Pons (tissue), 1 donor: ENCODE measurements at places on chromosomes 1 and 21.

DNA sequence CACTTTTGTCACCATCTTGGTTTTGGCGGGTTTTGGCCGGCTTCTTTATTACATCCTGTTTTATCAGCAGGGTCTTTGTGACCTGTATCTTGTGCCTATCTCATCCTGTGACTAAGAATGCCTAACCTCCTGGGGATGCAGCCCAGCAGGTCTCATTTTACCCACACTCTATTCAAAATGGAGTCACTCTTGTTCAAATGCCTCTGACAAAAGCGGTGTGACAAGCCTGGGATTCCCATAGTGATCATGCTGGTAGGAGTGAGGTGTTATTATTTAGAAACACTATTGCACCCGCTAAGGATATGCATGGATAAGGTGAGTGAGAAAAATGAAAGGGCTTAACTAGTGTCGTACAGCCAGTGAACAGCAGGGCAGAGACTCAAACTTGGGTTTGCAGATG, 111.7 kb upstream of the COA6 start:
- DNase-seq: no peak

- DNase-seq: no peak
Observed at GRCh38 chr1:201876148-201876818, 12.4 kb upstream of the SHISA4 start.

GRCh38 chr1:237045278-237046016, 3.5 kb downstream of the RYR2 start:
- no peak for DNase-seq

GRCh38 chr1:153944005-153944826, 2.3 kb downstream of the DENND4B start:
- DNase-seq: no peak

- no peak for DNase-seq
Observed at GRCh38 chr1:16630661-16631247, 17.4 kb upstream of the NBPF1 start.

- DNase-seq: no peak
Observed at GRCh38 chr1:227734546-227734855, 601 bp downstream of the JMJD4 start.

GRCh38 chr1:160277330-160277729, 7.6 kb downstream of the PEX19 start:
- no peak for DNase-seq

DNA sequence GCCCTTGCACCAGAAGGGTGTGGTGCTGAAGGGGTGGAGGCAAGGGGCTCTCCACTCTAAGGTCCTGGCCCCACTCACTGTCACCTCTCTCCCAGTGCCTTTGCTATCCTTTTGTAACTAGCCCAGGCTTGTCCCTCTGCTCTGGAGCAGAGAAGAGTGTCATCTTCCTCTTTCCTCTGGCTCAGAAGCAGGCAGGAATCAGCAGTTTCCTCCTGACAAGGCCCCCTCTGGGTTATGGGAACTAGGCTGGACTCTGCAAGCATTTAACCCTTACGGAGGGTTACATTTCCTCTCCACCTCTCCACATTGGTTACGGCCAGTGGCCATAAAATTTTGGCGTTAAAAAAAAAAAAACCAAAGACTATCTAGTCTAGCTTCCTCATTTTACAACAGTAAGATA, 30.4 kb downstream of the PLXNA2 start:
- no peak for DNase-seq

- peak; percentile 27 for DNase-seq
Observed at GRCh38 chr1:212234431-212235395, 50.5 kb upstream of the PPP2R5A start.

DNA sequence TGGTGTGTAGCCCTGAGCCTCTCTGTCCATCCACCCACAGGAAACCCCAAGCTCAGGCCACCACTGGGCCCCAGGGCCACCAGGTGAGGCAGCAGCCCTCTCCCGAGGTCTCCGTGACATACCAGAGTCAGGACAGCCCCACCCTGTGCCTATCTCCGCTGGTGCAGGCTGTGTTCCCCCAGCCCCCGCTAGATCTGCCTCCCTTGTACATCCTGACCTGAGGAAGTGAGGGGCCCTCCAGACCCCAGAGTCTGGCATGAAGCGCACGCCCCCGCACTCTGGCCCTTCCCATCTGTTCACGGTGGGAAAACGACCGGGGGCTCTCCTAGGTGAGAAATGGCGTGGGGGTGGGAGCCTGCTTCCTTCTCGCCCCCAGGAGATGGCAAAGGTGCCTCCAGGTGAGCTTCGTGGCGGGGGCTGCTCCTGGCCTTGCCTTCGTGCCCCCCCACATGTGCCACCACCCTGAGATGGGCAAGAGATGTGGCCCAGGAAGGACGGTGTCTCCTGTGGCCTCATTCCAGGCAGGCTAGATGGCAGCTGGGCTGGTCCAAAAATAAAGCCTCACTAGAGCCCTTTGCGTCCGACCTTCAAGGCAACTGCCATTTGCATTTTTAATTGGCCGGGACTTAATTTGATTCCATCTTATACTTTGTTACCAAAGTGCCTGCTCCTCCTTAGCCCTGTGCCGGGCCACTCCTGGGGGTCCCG, 3.1 kb downstream of the GABRD start:
- no peak for DNase-seq

- DNase-seq: no peak
Observed at GRCh38 chr21:26093122-26093521, 77.4 kb downstream of the APP start.

DNA sequence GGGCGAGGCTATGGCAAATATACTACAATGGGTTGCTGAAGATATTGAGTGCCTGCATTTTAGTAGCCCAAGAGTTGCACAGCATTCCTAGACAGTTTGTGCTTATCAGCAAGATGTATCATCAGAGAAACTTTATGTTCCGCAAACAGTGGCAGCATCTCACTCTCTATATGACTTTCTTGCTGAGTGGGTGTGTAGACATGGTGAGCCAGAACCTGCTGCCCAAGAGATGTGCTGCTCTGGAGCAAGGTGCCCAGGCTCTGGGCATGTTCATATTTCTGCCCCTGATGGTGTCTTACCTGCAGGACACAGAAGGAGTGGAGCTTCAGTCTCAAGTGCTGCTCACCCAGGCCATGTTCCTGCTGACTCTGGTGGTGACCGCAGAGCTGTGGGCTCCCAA, 8.2 kb upstream of the RGSL1 start:
- DNase-seq: no peak

- DNase-seq: no peak
Observed at GRCh38 chr1:97654876-97655585, 265.8 kb downstream of the DPYD start.

GRCh38 chr1:203300441-203301330, 4.6 kb upstream of the BTG2 start:
- DNase-seq: no peak

DNA sequence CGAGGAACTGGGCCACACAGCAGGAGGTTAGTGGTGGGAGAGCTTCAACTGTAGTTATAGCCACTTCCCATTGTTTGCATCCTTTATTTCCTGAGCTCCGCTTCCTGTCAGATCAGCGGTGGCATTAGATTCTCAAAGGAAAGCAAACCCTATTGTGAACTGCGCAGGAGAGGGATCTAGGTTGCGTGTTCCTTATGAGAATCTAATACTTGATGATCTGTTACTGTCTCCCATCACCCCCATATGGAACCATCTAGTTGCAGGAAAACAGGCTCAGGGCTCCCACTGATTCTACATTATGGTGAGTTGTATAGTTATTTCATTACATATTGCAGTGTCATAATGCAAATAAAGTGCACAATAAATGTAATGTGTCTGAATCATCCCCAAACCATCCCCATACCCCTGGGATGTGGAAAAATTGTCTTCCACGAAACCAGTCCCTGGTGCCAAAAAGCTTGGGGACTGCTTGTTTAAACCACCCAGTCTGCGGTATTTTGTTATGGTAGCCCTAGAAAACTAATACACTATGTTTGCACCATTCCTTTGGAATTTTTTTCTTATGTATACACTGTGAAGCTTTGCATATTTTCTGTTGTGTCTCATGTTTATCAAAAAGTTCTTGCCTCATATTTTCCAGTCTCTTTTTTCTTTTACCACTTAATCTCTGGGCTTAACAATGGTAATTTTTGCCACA, 136.6 kb upstream of the IVNS1ABP start:
- no peak for DNase-seq

DNA sequence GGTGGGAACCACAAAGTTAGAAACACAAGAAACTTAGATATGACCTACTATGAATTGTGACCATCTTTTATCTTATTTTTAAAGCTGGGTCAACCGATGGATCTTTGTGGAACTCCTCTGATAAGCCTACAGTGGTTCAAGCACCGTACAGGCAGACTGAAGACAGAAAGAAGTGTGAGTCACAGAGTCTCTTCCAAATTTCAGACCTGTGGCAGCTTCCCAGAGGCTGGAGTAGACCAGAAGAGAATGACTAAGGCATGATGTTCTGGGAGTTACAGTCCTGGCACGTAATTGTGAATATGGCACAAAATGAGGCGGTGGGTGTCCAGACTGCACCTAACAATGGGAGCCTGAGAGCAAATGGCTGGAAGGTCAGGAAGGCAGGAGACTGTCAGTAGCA, 70.0 kb downstream of the LMO4 start:
- no peak for DNase-seq

- DNase-seq: peak; percentile 64
Observed at GRCh38 chr1:223780318-223780717, 65.4 kb downstream of the TP53BP2 start.

DNA sequence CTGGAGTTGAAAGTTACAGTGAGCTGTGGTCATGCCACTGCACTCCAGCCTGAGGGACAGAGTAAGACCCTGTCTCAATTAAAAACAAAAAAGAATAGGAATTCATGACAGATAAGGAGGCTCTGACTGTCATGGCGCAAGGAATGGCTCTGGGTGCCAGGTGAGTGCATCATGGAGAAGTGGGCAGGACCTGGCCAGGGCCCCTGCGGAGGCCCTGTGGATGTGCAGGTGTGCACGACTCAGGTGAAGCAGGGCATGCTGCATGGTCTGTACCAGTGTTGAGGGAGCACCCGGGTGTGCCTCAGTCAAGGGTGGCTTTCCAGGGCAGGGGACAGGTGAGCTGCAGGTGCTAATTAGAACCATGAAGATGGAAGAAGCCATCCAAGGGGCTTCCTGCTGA, 14.0 kb downstream of the SLC1A7 start:
- no peak for DNase-seq

DNA sequence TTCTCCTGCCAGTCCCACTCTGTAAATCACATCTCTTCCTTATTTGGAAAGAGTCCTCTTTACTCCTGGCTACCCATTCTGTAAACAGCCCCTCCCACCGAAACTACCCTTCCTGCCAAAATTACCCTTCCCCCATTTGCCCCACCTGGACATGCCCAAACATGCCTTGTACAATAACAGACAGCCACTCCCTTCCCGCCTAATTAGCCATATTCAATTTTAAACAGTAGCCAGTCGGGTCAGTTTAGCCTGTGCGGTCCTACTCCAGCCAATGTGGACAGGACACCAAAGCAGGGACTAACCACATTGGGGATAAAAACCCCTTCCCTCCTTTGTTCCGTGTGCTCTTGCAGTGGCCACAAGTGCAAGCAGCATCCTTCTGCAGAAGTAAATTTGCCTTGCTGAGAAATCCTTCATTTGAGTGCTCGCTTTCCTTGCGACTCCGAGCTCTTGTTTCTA, 56.3 kb upstream of the MAP10 start:
- DNase-seq: no peak

DNA sequence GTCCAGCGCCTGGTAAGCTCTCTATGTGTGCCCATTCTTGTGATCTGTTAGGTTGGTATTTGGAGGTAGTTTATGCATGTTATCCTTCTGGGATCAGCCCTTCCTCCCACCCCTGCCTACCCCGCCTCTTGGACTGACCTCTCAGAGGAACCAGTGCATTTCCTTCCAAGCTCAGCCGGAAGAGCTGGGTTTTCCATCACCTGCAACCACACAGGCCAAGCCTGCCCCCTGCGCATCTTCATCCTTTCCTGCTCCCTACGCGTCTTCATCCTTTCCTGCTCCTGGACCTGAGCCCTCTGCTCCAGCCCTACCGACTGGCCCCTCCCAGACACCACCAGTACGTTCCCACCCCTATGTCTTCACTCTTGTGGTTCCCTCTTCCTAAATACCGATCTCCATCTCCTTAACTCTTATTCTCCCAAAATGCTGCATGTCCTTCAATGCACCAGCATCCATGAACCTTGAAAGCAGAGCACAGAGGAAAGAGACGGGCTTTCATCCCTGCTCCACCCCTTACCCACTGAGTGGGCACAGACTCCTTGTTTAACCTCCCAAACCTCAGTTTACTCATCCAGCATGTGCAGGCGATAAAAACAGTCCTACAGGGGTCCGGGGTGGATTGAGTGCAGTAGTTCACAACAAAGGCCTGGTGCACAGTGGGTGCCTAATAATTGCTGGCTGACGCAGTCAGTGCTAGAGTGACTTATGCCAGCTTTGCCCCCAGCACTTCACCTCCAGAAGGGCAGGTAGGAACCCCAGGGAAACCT, 526.3 kb downstream of the MATN1 start:
- DNase-seq: no peak

DNA sequence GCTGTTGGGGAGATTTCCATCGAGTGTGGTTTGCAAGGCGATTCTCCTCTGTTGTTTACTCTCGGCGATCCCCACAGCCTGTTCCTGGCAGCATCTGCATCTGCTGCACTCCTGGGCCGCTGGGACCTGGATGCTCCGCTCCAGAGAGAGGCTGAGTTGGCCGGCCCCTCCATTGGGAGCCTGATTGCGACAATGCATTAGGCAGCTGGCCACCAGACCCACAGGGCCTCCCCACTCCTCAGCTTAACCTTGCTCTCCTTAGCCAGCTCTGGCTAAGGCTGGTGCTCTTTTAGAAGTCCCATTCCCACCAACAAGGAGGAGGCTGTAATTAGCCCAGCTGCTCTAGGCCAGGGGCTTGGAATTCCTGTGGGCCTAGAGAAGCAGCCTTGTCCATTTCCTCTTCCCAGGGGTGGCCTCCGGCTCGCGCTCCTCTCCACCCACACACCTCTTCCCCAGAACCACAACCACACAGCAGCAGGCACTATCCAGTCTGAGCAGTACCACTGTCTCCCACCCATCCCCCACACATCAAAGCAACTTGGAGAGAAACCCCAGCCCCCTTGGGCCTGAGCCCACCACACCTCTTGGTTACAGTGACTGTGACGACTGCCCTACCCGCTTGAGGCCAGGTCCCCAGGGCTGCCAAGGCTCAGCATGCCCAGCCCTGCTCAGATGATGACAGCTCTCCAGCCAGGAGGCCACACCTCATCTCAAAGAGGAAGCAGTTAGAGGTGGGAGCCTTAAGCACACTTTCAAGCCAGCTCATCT, 193.8 kb upstream of the EDN2 start:
- DNase-seq: no peak

DNA sequence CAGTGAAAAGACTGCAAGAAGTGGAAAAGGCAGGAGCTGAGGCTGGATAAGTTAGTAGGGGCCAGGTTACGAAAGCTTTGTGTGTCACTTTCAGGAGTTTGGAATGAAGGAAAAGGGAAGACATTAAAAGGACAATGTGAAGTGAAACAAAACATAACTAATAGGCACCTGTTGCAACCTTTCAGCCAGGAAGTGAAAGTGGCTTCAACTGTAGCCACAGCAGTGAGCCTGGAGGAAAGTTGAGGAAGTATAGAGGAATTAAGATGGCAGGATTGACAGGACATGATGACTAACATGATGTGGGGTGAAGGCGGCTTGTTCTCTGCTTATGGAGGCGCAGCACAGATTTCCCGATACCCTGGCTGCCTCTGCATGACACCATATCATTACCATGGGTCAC, 68.9 kb downstream of the C4BPA start:
- DNase-seq: no peak

- DNase-seq: no peak
Observed at GRCh38 chr1:164320790-164321731, 237.9 kb upstream of the PBX1 start.

- DNase-seq: no peak
Observed at GRCh38 chr1:201490708-201491131, 16.2 kb downstream of the CSRP1 start.

- DNase-seq: no peak
Observed at GRCh38 chr1:10655002-10655401, 141.4 kb downstream of the CASZ1 start.

- no peak for DNase-seq
Observed at GRCh38 chr1:174116042-174116441, 43.3 kb upstream of the RABGAP1L start.
